ENCODE measurements at places on chromosomes 7 and 10.

DNA sequence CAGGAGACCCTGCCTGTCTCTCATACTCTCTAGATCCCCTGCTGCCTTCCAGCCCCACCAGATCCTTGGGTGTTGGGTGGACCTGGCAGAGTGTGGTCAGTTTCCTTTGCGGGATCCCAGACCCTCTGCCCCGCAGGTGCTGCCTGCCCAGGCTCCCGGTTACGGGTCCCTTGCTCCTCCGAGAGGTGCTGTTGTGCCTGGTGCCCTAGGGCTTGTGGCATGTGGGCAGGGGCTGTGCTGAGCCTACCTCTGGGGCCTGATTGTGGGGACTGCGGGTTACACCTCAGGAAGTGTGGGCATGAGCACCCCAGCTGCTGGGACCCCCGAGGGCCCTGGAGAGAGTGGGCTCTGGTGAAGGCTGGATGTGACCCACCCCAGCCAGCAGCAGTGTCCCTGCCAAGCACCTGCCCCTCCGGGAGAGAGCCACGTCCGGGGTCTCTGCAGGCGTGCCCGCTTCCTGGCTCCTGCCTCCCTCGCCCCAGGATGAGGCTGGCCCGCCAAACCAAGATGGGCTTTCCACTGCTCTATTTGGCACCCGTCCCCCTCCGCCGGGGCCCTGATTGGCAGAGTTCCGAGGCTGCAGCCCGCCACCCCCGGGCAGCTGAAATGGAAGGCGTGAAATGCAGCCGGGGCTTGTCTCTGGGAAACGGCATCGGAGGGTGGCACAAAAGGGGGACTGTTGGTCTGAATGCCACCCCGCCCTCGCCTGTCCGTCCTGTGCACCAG is 17.0 kb downstream of the CLIP2 start:
- DNase-seq: no peak

DNA sequence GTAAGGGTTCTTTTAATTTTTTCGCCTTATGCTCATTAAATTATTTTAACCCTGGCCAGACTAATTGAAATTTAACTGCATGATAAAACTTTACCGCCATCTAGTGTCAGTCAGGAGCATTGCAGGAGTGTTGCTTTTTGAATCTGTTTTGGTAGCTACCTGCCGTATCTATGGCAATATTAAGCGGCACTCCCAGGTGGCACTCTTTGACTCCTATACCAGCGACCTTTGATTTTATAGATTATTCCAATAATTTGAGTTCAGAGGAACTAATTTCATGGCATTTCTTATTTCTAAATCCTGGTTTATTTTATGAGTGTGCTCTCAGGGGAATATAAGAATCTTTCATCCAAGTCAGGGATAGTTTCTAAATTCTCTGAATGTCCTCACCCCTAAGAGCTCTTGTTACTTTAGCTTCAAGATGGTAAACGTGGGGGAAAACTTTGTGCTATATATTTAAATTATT is 198.9 kb downstream of the REEP3 start:
- DNase-seq: no peak

DNA sequence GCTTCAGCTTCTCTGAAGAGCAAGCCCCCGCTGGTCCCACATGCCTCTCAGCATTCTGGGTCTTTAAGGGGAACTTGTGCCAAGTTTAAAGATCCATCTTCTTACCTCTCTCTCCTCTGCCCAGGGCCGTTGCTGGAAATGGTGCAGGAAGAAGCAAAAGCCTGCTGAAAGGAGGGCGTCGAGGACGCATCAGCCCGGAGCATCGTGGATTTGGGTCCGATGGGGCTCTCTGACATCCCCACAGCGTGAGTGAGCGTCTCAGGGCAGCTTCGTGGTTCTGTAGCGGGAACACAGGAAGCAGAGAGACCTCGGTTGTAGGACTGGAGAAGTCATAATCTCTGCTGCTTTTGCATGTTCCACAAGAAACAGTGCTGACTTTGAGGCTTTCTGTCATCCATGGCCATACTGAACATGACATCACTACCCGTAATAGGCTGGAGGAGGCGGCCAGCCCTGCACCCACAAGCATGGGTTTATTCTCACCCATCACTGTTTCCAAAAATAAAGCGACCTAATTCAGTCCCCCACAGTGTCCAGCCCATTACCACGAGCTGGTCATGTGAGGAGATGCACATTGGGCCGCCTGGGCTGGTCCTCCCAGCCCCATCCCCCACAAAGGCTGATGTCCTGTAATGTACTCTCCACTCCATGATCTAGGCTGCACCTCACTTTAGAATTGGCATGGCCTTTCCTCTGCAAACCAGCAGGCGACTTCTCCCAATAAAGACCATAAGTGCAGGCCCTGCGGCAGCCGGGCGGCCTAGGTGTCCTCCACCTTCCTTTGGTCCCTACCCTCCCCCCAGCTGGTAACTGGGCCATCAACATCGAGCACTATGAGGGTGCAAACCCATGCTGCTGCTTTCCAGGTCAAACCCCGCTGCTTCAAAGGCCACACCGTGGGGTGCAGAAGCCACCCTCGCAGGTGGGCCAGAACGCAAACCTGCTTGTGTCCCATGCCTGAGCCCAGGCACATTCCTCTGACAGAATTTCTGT is 276.9 kb downstream of the TNS3 start:
- no peak for DNase-seq

- DNase-seq: no peak
Observed at GRCh38 chr7:2101630-2102374, 130.9 kb downstream of the MAD1L1 start.

- DNase-seq: no peak
Observed at GRCh38 chr10:19595212-19595845, 220.9 kb upstream of the PLXDC2 start.

- no peak for DNase-seq
Observed at GRCh38 chr10:12957081-12957480, 44.4 kb downstream of the CCDC3 start.

GRCh38 chr7:150945853-150946420 is 32.2 kb downstream of the KCNH2 start:
- no peak for DNase-seq

DNA sequence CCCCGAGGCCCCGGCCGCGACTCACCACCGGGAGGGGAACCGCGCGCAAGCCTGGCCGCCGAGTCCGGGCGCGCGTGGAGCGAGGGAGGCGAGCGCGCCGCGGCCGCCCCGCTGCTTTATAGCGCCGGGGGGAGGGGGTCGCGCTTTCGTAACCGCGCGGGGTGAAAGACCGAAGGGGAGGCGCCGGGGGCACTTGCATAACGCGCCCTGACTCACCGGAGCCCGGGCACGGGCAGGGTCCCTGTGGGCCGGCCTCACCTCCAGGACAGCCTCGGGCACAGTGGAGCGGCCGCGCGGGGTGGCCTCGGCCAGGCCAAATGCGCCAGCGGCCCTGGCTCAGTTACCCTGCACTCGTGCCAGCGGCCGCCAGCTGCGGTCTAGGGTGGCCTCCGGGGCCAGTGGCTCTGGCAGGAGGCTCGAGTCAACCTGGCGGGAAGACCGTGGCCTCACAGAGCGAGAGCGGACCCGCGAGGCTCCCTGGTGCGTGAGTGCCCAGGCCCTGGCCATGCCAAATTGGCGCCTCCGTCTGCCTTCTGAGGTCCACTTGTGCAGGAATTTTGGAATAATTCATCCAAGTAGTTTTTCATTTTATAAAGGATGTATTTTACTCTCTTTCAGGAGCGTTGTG is at the start of gene RBP4:
Gene RBP4, minus strand, starts transcription at position 90 of the 628 bp plus-strand sequence. CDS start 207 bp downstream, outside the sequence.
- no peak for DNase-seq

- DNase-seq: no peak
Observed at GRCh38 chr10:62708569-62708968, 96.0 kb upstream of the ADO start.

GRCh38 chr10:118251791-118252190 is 90.3 kb downstream of the FAM204A start:
- DNase-seq: no peak

- DNase-seq: peak; percentile 64
Observed at GRCh38 chr7:137923380-137923779, 76.6 kb upstream of the DGKI start.

DNA sequence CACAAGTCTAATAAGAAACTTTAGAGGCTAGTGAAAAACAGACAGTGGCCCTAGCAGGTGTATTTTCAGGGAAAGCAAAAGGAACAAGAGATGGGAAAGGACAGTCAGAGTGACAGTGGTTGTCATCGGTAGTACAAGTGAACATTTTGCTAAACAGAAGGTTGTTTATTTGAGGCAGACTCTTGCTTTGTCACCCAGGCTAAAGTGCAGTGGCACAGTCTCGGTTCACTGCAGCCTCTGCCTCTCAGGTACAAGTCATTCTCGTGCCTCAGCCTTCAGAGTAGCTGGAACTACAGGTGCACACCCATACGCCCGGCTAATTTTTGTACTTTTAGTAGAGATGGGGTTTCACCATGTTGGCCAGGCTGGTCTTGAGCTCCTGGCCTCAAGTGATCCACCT is 195.8 kb downstream of the RELN start:
- no peak for DNase-seq

DNA sequence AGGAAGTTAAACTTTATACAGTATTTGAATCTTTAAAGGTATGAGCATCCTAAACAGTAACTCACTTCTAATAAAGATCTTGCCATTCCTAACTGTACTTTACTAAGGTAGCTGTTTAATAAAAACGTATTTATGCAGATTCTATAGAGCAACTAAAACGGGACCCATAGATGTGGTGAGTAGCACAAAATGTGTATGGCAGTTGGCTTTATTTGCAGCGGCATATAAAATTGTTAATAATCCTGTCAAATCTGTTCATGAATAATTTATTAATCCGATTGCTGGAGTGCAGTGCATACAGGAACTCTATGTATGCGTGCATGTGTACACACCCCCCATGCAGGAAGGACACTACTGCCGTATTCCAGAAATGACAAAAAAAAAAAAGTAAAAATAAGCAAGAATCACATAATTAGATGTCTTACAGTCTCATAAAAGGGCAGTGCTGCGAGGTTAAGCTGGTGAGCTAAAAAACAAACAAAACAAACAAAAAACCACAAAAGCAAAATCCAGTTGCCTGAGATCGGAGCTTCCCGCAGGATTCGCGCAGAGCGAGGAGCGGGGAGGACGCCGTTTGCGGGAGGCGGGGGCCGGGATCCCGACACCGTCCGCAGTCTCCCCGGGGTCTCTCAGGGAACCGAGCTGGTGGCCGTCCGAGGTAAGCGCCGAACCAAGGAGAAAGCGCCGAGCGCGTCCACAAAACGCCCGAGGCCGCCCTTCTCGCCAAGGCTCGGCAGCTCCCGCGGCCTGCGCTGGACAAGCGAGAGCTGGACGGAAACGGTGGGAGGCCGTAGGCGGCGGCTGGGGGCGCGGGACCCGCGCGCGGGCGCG is 518 bp upstream of the COMMD3 start:
- DNase-seq: no peak

- no peak for DNase-seq
Observed at GRCh38 chr7:107428642-107429041, 41.2 kb upstream of the GPR22 start.

GRCh38 chr10:51300617-51301304 is 226.5 kb downstream of the PRKG1 start:
- DNase-seq: no peak

GRCh38 chr10:92972066-92972870 is 88.3 kb upstream of the CYP26C1 start:
- DNase-seq: peak; percentile 43

DNA sequence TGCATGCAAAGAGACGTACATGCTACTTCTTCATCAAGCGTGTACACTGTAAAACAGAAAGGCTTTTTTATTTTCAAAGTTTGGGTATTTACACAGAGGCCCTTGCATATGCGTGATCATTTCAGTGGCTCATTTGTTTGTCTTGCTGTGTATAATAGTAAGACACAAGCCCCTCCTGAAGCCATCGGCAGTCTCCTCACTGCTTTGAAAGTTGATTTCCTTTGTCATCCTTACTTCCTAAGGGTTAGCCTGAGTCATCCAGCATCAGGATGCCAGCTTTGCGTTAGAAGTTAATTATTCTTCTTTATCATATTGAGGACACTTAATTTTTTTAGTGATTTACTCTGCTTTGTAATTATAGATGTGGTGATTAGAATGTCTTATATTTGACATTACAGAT is 72.5 kb upstream of the CTBP2 start:
- DNase-seq: no peak

DNA sequence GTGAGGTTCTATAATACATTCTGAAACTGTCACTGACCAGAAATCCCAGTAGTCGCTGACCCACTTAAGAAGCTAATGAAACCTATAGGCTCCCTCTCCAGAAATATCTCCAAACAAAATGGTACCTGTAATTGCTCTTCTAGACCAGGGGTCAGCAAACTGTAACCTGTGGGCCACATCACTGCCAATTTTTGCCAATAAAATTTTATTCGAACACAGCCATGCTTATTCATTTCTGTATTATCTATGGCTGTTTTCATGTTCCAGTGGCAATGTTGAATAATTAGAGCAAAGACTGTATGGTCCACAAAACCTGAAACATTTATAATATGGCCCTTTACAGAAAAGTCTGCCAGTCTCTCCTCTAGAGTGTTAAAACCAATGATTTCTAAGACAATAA is 37.2 kb upstream of the SVIL start:
- no peak for DNase-seq

GRCh38 chr7:105452085-105452484 is 63.4 kb upstream of the SRPK2 start:
- DNase-seq: no peak

DNA sequence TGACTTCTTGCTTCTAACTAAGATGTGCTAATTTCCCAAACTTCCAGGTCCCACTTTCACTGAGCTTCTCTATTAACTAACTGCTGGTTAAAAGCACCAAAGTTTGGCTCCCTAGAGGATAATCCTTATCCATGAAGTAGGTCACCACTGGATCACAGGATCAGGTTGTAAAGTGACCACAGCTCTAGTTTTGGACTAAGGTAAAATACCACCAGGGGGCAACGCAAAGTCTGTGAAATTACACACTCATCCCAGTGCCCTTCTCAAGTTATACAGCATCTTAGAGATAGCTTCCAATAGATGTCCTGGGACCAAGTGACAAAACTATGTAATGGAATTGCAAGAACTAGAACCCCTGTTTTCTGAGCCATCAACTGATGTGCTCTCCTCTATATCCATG is 116.4 kb upstream of the ASAH2 start:
- DNase-seq: no peak

DNA sequence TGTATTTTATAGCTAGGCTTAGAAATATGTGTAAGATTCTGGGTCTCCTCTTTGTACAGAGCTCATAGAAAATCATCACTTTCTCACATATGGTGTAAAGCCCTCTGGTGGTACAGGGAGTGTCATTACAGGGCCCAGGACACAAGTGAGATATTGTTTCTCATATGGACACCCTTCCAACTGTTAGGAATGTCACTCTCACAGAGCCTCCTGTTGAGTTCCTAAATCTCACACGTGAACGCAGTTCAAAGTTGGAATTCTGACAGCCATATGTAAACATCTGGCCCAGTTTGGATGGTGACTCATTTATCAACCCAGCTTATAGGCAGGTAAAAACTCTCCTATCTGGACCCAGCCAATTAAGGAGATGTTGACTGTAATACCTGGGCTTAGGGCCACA is 35.4 kb upstream of the ZNF107 start:
- no peak for DNase-seq
